ENCODE measurements at places on chromosomes 16 and 17.
A peak's percentile ranks its signal among the peaks of the same experiment; 100 is the strongest.

DNA sequence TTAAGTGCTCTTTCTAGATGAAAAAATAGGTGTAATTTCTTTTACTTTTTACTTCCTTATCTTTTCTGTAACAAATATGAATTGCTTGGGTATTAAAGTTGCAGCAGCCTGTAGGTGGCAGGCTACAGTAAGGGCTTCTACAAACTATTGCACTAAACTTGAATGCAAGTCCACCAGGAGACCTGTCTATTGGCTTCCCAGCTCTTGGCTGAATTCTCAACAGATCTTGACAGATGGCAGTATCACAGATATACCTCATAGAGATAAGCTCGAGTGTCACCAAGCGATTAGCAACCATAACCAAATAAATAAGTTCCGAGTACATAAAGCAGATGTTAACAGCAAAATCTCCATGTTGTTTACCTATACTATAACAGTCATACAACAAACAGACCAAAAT, 5.9 kb downstream of the BBS2 start:
- DNase-seq = peak; percentile 42

DNA sequence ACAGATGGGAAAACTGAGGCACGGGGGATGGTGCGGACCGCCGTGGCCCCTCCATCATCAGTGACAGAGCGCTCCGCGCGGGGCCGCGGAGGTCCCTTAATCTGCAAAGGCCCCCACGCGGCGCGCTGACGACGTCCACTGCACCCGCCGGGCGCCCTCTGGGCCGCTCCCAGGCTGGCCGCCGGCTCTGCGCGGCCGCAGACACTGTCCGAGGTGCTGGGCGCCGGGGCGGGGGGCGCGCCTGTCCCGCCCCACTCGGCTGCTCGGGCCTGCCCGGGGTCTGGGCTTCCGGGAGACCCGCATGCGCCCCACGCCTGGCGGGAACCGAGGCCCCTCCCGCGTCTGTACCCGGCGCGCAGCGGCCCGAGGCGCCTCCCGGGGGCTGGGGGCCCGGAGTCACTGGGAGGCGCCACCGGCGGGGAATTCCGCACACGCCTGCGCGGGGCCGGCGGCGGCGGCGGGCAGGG, 550 bp upstream of the RNF213 start:
- peak; percentile 83 for DNase-seq

GRCh38 chr17:5883775-5884665, 186.2 kb upstream of the WSCD1 start:
- no peak for DNase-seq

- no peak for DNase-seq
Measured at GRCh38 chr16:4689864-4690704, 3.3 kb upstream of the NUDT16L1 start.

DNA sequence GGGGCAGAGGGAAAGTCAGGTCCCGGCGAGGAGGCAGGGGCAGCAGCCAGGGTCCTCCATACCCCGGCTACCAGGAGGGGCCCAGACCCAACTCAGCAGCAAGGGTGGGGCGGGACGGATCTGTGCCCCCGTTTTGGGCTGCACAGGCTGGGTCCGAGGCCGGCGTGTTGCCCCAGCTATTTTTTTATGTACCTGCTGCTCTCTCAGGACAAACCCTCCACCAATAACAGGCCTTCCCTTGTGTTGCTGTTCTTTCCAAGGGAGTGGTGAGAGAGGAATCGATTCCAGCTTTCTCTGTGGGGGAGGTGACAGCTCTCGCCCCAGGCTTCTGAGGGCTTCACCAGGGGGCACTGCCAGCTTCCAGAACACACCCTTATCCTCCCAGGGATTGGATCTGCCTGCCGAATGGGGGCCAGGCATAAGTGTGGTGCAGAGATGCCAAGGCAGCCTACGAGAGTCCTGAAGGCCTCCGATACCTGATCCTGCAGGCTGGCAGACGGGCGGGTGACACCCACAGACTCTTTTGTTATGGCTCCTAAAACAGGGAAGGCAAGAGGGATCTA, 22.3 kb downstream of the RTN4RL1 start:
- no peak for DNase-seq

DNA sequence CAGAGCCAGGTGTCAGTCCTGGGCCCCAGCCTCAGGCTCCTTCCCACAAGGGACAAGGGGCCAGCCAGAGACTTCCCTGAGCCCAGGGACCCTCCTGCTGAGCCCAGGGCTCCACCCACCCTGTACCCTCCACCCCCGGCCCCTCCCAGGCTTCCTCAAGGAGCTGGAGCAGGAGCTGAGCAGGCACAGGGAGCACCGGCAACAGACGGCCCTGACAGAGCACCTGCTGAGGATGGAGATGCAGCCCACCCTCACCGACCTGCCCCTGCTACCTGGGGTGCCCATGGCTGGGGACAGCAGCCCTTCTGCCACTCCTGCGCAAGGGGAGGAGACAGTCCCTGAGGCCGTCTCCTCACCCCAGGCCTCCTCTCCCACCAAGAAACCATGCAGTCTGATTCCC, 4.5 kb downstream of the SCRN2 start:
- no peak for DNase-seq

DNA sequence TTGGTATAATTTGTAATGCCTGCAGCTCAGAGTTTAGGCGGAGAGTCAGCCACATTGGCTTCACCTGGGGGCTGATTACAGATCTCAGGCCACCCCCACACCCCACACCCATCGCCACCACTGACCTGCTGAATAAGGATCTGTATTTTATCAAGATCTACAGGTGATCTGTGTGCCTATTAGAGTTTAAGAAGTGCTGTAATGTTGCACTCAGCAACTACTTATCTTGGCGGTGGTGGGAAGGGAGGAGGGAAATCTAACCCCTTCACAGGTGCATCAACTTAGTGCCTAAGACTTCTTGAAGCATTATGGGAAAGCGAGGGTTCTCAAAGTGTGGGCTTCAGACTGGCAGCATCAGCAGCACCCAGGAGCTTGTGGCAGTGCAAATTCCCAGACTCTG, 17.5 kb upstream of the KRT20 start:
- no peak for DNase-seq

DNA sequence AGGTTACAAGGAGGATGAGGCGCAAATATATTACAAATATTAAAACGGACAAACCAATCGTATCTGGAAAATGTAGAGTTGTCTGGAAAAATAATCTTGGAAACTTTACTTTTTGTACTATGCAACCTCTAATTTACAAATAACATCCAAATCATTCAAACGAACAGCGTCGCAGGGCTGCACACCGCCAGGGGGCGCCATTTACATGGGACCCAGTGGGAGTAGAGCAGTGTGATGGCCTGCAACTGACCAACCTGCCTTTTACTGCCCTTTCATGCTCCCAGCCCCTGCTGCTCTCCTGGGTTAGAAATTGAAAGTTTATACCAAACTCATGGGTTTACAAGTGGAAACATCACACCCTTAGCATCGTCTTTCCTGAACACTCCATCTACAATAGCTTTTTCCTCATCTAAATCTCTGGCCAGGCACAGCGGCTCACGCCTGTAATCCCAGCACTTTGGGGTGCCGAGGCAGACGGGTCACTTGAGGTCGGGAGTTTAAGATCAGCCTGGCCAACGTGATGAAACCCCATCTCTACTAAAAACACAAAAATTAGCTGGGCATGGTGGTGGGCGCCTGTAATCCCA, 10.0 kb downstream of the PITPNC1 start:
- DNase-seq = peak; percentile 37

- DNase-seq = no peak
Measured at GRCh38 chr17:73492821-73493814, 151.1 kb downstream of the SDK2 start.

GRCh38 chr17:77915594-77916021, 42.9 kb upstream of the TNRC6C start:
- DNase-seq = no peak

- DNase-seq = no peak
Measured at GRCh38 chr16:84339311-84339710, 29.0 kb upstream of the ATP2C2 start.

GRCh38 chr17:81665205-81666091, 957 bp downstream of the OXLD1 start:
- no peak for DNase-seq

DNA sequence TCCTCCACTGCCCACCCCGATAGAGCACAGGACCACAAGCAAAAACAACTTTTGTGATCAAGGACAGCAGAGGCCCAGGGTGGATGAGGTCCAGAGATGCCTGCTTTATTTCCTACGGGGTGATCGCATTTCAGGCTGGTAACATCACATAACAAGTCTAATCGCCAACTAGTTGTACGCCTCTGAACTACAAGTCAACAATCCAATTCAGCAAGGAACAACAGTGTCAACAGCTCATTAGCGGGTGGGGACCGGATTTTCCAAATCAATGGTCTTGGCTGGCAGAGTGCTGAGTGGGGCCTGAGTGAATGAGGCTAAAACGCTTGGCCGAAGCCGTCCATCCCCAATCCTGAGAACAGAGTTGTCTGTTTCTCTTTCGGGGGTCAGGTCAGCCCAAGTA, 17.1 kb downstream of the MRM3 start:
- DNase-seq = no peak

DNA sequence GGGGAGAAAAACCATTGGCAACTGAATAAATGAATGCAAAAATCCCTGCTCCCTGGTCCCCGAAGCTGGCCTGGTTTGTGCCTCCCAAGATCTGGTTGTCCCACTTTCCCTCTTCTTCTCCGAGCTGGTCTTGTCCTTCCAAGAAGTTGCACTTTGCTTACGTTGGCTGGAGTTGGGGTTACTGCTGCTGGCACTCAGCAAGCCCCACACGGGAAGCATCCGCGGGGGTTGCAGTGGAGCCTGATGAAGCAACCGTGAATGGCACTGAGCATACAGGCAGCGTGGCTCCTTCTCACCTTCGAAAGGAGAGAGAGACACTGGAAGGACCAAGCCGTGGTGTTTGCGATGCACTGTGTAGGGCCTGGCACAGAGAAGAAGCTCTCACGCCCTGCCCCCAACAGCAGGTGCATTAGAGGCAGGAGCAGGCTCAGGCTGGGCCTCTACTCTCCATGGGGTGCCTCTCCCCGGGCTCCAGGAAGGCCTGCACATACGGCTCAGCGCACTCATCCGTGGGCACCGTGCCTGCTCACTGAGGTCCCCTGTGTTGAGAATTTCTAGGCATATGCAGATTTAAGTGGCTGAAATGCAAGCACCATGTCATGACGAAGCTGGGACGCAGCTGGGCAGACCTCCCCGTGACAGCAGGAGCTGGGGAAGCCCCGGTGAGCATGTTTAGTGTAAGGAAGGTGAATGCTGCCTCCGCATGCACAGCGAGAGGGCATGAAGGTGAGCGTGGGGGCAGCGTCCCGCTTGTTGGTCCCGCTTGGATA, 12.1 kb downstream of the CA5A start:
- DNase-seq = no peak

DNA sequence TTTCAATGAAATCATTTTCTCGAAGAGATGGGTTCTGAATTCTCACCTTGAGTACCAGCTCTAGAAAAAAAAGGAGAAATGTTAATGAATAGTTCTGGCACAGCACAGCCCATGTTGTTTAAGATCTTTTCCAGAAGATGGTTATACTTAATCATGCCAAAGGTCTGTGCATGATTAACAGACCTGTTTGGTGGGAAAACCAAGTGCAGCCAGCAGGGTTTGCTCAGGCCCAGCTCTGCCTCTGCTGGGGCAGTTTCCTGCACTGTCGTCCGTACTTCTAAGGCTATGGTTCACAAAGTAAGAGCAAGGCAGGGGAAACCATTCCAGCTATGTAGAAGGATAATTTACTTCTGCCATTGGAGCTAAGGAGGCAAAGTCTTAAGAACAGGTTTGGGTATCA, 10.7 kb downstream of the ANKRD40 start:
- DNase-seq = no peak

GRCh38 chr16:69564845-69565670, 708 bp upstream of the NFAT5 start:
- DNase-seq = peak; percentile 10
